Activated naive CD4-positive, alpha-beta T cell (primary cell): ENCODE measurements at places on chromosomes 3 and 15.

DNA sequence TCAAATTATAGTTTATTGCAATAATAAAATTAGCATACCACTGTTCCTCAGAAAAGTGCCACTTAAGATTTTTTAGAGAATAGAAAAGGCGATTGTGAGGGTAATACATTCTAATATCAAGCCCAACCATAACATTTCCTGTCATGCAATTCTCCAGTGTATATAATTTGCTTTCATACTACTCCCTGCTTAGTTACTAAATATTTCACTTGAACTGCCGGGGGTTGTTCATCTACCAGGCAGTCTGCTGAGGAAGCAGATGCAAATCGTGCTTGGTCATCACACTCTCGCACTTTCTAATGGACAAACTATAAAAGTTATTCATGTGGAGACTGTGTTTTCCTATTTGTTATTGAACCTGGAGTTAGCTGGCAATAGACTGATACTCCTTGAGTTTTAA, 645.6 kb upstream of the CBLB start:
- DNase-seq: no peak

- no peak for DNase-seq
These were observed 201.3 kb upstream of the TPM1 start for GRCh38 chr15:62841269-62841628.

DNA sequence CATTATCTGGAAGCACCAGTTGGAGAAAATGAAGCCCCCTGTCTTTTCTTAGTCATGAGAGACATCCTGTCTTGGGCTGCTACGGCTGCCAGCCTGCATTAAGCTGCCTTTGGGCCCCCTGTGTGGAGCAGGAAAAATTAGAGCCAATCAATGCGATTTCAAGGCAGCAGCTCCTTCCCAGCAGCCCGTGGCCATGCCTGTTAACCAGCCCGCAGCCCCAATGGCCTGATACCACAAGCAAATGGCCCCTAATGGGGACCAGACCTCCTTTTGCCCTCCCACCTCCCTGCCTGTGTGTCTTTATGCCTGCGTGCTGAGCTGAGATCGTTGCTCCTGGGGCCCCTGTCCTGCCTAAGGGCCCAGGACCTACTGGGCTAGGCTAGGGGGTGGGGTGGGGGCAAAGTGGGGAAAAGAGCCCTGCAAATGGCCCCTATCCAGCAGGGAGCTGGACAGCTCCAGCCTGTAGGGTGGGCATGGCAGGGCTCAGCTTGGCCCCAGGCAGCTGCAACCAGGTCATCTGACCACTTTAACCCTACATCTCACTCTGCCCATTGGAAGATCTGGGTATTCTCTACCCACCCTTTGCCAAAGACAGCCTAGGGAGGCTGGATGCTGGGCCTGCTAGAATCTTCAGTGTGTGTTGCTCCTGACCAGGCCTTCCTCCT, 53.8 kb upstream of the MRPS22 start:
- no peak for DNase-seq

DNA sequence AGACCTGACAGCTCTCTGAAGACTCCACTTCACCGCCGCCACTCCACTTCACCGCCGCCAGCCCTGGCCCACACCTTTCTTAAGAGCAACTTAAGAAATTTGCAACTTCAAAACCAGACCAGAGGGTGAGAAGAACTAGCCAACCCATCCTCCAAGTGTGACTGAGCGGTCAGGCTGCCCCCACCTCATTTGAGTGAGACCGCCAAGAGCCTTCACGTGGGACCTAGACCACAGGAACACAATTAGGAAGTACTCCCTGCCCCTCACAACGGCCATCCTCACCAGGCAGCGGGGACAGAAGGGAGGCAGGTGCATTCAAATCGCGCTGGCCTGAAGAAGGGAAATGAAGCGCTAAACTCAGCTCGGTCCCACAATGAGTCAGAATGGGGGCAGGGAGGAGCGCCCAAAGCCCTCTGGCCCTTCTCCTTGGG, 156.8 kb upstream of the BCL6 start:
- no peak for DNase-seq

GRCh38 chr3:74624301-74624700, 9.8 kb upstream of the CNTN3 start:
- DNase-seq: no peak

GRCh38 chr3:73503781-73504180, 121.0 kb downstream of the PDZRN3 start:
- no peak for DNase-seq

GRCh38 chr3:31829826-31830426, 151.1 kb downstream of the OSBPL10 start:
- no peak for DNase-seq

- no peak for DNase-seq
These were observed 31.9 kb downstream of the CMTM7 start for GRCh38 chr3:32423534-32423933.

DNA sequence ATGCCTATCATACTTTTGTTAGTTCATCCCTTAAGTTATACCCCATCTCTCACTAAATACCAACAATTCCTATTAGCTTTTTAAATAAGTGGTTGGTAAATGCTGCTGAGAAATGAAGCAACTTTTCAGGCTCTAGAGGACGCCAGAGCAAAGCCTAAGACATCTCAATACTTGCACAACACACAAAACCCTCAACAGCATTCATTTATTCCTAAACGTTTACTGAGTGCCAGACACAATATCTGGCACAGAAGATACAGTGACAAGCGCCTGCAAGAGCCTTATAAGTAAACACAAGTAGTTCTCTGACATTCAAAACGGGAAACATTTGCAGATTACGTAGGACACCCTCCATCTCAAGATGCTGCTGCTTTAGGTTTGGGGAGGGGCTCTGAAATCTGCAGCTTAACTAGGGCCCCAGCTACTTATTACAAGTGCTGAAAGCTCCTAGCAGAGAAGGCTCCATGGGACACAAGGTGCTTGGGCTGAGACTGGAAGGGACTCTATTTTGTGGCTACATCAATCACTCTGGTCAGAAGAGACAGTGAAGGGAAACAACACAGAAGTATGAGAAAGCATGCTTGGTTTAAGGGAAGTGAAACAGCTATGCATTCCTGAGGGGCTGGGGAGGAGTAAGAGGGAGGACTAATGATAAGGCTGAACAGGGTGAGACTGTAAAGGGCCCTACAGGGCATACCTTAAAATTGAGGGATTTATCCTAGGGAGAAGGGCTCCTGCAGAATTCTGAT, 311.3 kb downstream of the PLCL2 start:
- no peak for DNase-seq

GRCh38 chr3:126087552-126088175, 3.7 kb upstream of the SLC41A3 start:
- DNase-seq: no peak

GRCh38 chr15:83062768-83063180, 4.3 kb downstream of the BTBD1 start:
- DNase-seq: no peak

DNA sequence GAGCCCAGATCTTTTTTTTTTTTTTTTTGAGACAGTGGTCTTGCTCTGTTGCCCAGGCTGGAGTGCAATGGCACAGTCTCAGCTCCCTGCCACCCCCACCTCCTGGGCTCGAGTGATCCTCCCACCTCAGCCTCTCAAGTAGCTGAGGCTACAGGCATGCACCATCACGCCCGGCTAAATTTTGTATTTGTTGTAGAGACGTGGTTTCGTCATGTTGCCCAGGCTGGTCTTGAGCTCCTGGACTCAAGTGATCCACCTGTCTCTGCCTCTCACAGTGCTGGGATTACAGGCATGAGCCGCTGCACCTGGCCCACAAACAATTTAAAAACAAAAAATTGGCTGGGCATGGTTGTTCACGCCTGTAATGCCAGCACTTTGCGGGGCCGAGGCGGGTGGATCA, 22.6 kb upstream of the SLC6A6 start:
- DNase-seq: no peak

GRCh38 chr15:101148881-101149664, 102.8 kb downstream of the CHSY1 start:
- no peak for DNase-seq

DNA sequence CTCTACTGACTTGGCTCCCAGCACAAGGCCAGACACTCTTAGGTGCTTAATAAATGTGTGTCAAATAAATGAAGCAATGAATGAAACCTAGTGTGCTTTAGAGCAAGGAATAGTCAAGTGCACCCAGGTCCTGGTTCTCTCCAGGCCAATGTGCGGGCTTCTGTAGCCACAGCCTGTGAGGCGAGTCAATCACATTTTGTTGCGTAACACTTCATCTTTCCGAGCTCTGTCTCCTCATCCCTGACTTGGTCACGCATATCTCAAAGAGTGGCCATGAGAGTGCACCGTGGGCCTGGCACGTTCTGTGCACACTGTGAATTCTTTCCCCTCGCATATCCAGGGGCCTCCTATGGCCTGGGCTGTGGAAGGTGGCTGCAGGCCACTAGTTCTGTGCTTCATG, 11.4 kb upstream of the SH3GL3 start:
- no peak for DNase-seq

- DNase-seq: no peak
These were observed 46.9 kb upstream of the NTRK3 start for GRCh38 chr15:88303395-88303794.

DNA sequence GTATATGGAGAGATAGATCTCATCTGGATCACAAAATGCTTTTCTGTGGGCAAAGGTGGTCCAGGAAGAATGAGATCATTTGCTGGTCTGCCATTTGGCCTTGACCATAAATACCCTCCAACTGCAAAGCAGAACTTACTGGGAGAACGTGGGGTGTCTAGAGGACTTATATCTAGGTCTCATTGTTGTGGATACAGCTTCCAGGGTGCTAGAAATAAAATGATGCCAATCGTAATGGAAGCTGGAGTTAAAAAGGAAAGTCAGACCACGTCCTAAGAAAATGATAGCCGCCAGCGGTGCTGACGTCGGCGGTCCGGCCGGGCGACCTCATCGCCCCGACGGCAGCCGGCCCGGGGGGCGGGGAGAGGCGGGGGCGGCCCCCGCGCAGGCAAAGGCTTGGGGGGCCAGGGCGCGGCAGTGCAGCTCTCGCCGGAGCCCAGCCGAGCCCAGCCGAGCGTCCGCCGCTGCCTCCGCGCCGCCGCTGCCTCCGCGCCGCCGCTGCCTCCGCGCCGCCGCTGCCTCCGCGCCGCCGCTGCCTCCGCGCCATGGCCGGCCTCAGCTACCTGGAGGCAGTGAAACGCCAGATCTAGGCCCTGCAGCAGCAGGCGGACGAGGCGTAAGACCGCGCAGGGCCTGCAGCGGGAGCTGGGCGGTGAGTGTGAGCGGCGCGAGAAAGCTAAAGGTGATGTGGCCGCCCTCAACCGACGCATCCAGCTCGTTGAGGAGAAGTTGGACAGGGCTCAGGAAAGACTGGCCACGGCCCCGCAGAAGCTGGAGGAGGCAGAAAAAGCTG, 89.5 kb downstream of the EOMES start:
- DNase-seq: peak; percentile 5

DNA sequence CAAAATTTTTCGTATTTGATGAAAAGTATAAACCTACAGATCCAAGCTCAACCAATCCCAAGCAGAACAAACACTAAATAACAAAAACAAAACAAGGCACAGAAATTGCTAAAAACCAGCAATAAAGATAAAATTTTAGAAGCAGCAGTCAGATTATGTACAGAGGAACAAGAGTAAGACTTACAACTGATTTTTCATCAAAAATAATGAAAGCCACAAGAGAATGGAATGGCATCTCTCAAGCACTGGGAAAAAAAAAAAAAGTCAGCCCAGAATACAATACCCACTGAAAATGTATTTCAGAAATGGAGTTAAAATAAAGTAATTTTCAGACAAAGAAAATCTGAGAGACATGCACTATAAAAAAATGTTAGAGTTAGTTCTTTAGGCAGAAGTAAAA, 27.0 kb downstream of the GPR156 start:
- no peak for DNase-seq

DNA sequence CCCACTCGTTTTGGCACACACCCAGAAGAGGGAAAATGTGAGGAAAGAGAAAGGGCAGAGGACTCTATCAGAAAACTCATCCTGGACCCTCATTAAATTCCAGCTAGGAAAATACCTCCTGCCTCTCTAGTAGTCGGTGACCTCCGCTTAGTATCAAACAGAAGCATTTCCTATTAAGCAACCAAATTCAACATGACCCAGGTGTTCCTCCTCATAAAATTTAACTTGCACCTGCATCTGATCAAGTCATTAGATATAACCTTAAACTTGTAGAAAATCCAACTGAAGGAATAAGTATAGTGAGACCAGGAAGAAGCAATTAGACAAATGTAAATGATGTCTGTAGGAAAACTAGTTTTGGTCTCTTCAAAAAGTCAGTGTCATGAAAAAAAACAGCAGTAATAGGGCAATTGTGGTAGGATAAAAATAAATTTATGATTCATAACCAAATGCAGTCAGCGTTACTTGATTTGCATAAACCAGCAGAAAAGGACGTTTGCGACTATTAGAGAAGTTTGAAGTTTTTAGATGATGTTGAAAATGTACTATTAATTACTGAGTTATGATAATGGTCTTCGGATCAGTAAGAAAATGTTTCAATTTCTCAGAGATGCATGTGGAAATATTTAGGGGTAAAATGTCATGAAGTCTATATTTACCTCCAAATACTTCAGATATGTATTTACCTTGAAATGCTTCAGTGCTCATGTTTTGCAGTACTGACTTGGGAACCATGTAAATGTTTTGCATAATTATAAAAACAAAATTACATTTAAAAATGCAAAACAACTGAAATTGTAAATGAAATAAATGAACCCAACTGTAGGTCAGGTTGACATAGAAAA, 44.6 kb downstream of the LDHAL6B start:
- DNase-seq: no peak

GRCh38 chr15:28956491-28956890, 70.7 kb downstream of the APBA2 start:
- no peak for DNase-seq

DNA sequence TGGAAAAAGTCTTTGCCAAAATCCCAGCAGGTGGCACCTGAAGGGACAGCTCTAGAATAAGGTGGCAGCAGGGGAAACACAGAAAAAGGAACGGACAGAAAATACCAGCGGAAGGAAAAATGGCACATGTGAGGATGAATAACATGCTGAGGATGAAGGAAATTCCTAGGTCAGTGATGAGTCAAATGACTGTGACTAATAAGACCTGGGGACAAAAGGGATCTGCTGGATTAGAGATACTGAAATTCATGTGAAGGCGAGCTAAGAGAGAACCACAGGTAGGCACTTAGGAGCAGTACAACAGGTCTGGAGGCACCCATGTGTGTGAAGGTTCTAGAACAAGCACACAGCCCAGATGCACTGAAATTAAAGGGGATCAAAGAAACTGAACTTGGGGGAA, 482.5 kb downstream of the FOXP1 start:
- no peak for DNase-seq

DNA sequence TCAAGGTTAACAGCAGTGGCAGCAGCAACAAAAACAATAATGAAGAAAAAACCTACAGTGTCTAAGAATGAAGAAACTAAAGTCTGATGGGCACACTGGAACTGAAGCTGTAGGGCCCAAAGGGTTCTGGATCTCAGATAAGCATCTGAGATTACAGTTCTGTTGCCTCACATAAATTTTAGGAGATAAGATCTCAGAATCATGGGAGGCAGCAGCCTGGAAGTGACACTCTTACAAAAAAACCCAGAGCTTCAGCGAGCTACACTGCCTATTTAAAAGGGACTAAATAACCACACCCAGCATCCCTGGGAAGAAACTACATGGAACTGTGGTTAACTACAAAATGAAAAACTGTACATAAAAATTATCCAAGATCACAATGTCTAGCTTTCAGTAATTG, 61.2 kb downstream of the PLD1 start:
- DNase-seq: no peak

GRCh38 chr15:79962178-79962577, 8.8 kb downstream of the BCL2A1 start:
- DNase-seq: no peak
